ENCODE measurements at places on chromosomes 2 and 18.

DNA sequence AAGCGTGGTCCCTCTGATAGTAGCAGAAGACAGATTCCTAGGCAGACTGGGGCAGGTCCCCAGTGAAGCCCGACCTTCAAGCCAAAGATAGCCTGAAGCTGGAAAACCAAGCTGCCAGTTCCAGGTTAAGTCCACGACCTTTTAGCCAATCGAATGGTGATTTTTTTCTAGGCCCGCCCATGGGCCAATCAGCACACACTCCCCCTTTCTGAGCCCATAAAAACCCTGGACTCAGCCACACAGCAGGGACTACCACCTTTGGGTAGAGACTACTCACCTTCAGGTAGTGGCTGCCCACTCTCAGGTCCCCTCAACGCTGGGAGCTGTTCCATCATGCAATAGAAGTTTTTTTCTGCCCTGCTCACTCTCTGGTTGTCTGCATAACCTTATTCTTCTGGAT lies 14.5 kb upstream of the ADI1 start:
- DNase-seq: no peak

- DNase-seq: peak; percentile 79
Measured at GRCh38 chr2:111121828-111122630, 1.3 kb downstream of the BCL2L11 start.

DNA sequence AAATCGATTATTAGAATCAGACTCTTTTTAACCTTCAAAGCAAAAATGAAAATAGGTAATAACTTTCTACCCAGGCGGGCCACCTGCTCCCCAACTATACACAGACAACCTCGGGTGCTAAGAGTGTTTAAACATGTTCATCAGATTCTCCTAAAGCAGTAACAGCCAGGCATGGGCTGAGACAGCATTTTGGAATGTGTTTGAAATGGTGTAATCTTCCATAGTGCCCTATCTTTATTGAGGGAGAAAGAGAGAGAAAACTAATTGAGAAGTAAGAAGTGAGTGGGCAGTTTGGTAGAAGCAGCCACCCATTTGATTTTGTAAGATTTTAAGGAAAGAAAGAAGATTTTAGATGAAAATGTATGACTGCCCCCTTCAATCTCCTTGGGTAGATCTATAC lies 196.1 kb upstream of the CTAGE1 start:
- no peak for DNase-seq

DNA sequence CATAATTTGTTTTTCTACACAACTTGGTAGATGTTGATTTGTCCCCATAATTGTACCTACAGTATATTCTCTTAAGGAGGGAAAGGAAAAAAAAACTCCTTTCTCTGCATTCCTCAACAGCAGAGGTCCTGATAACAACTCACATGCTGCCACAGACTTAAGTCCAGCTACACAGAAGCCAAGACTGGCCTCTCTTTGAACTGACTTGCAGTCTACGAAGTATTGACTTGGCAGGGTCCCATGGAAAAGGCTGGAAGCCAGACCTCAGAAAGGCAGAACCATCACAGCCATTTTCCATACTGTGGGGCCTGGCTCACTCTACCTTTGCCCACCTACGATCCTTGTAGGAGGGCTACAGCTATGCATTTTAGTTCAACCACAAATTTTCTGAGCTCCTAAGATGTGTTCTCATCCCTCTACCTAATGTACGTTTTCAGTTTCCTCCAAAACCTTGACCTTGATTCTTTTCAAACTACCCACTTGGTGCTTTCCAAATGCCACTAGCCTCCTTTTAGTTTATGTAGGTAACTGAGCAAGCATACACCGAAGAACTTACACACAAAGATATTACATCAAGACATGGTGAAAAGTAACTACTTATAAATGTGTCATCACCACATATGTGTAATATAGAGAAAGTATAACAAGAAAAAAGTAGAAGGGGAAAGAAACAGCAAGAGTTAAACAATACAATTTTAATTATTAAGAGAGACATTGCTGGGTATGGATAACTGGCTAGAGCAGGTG lies 12.2 kb downstream of the LONRF2 start:
- DNase-seq: no peak

DNA sequence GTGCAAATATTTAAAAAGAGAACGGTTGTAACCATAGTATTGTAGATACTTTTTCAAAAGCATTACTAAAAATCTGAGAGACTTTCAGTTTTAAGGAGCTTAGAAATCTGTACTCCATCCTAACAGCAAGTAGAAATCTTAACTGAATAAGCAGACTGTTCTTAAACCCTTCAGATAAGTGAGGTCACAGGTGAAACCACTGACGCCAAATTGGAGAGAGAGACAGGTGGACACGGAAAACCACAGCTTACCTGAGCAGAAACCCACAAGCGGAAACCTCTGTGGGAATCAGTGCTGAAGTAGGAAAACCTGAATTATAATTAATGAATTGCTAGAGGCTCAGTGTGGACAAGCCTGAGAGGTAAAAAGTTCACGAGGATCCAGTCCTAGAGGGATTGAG lies 959.4 kb upstream of the CELF4 start:
- no peak for DNase-seq

GRCh38 chr2:62178741-62179271 lies 17.1 kb upstream of the B3GNT2 start:
- no peak for DNase-seq

DNA sequence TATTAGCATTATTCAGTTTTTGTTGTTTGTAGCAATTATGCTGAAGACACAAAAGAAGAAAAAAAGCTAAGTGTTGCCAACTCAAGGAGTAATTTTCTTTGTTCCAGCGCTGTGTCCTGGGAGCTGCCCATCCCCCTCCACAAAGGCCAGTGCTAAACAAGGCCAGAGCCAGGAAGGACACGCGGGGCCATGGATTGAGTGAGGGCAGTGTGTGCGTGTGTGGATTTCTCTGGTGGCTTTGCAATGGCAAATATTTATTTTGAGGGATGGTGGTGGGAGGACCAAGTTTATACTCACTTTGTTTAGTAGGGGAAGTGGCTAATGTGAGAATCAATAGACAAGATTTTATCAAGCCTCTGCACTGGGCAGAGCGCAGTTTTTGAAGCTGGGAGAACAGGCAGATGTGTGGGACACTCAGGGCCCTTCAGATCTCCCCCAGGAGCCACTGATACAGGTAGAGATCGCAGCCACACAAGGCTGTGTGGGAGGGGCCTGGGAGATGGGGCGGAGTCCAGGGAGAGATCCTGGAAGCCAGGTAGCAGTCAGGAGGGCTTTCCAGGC lies 11.4 kb downstream of the AGAP1 start:
- DNase-seq: no peak

DNA sequence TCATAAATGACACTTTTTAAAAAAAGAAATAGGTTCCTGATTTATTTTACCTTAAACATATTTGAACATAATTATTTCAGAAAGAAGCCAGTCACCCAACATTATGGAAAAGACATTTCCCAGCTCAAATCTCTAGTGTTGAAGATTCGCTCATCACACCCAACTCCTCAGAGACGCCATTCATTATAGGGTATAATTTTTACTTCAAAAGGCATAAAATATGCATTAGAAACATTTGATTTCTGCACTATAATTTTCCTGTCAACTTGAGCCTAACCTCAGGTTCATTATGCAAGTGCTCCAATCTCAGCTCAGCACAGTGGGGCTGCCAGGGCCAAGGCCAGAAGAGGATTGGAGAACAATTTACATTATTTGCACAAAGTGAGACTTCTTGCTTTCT lies 58.8 kb upstream of the TTN start:
- DNase-seq: no peak

DNA sequence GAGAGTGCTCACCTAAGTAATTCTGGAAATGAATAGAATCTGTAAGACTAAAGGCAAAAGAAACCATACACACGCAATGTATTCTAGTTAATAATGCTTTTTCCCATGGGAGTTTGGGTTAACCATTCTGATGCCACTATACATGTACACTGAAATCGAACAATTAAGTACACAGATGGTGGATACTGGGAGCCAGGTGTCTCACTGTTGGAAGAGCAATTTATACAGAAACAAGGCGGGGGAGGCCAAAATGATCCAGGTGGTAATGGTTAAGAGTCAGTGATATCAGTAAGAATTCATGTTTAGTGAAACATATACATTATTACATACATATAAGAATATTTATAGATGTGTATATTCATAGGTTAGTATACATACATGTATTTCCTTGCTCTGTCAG lies 67.2 kb downstream of the TMEM131 start:
- no peak for DNase-seq

DNA sequence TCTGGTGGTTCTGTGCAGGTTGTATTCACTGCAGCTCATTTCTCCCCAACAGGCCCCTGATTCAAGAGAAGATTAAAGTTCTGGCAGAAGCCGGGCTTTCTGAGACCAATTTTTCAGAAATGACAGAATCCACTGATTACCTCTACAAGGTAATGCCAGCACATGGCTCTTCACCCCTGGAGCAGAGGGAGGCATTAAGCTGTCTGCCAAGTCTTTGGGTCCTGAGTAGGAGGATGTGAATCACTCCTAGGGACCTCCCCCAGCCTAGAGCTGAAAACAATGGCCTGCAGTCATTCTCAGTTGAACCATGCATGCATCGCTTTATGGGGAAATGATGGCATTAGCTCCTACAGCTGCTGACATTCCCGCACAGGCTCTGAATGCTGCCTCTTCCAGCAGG lies 20.5 kb upstream of the RPL37A start:
- DNase-seq: no peak

- DNase-seq: no peak
Measured at GRCh38 chr2:151730262-151730975, 3.9 kb downstream of the NEB start.

DNA sequence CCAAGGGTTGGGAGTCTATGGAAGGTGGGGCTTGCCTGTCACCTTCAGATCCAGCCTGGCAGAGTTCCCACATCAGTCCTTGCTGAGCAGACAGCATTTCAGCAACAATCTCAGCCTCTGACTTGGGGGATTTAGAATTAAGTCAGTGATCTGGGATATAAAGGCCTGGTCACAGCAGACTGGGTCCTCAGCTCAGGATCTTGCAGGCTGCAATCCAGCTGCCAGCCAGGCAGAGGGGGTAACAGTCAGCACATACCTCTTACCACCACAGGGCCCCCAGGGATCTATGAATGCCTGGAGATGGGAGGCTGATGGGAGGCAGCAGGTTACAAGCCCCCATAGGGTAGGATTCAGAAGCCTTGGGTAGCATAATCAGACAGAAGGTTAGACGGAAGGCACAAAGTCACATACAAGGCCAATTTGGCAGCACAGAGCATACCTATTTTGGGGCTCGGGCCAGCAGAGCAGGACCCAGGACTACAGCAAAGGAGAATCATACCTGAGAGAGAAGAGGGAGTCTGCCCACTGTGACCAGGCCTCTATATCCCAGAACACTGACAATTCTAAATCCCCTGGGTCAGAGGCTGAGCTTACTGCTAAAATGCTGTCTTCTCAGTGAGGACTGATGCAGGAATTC lies 163.5 kb downstream of the MTCL1 start:
- no peak for DNase-seq

DNA sequence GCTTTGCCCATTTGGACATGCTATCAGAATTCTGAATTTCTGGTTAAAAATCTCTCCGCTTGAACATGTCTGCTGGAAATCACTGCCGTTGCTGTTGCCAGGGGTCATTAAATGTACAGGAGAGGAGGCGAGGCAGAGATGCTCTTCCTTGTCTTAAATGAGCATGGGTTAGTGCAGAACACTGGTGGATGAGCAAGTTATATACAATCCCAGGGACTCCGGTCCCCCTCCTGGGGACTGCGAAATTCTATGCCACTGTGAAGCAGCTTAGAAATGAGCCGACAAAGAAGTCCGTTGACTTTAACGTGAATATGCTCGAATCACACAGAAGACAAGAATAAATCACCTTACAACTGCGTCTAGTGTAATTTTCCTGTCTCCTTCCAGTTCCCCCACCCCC lies 95.1 kb upstream of the KLHL14 start:
- DNase-seq: no peak

DNA sequence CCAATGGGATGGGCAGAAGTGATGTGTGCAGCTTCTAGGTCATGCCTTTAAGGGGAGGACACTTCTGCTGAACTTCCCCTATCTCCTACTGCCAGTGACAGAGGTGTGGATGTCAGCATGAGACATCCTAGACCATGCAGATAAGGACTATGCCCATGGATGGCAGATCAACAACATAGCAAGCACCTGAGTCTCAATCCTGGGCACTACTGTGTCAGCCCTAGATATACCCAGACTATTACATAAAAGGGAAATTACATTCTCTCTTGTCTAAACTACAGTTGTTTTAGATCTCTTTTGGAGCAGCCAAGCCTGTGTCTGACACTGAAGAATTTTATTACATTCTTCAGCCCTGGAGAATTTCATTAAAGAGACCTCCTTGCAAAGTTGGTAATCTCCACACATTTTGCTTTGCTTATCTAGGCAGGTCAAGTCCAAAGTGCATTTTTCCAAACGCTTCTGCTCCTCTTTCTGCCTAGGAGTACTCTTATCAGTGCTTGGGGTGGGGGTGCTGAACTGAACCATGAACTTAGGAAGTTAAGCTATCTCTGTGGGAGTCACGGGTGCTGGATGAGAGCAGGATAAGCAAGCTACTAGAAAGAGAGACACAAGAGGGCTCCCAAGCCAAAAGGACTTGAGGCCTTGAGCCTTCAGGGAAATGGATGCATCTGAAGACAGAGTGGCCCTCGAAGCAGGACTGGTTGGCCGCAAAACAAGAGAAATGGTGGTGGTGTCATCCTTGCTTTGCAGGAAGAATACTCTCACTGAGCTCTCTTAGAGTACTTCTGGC lies 95.2 kb upstream of the SPRED2 start:
- no peak for DNase-seq

- DNase-seq: no peak
Measured at GRCh38 chr2:31207790-31208189, 9.5 kb downstream of the CAPN14 start.

GRCh38 chr2:55780697-55781096 lies 87.1 kb upstream of the PNPT1 start:
- DNase-seq: no peak

DNA sequence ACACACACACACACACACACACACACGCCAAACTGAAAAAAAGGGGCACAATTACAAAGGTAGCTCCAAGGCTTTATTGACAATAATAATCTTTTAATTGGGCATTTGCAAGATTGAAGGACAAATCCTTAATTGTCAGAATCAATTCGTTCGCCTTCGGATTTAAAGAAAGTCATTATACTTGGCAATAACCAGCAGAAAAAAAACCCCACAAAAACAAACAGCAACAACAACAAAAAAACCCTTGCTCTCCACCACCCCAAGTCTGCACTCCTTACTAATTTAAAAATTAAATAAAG lies 1.8 kb upstream of the HOXD8 start:
- no peak for DNase-seq

GRCh38 chr18:23938043-23938756 lies 76.4 kb upstream of the TTC39C start:
- DNase-seq: peak; percentile 17

GRCh38 chr2:210617732-210618330 lies 61.4 kb downstream of the CPS1 start:
- DNase-seq: no peak
